HFFc6 (cell line): ENCODE measurements at places on chromosomes 3 and 15. TPM values are rescaled to one million over a fixed set of nuclear protein-coding genes. Genes with fewer than 3 reads are reported as not detected.

DNA sequence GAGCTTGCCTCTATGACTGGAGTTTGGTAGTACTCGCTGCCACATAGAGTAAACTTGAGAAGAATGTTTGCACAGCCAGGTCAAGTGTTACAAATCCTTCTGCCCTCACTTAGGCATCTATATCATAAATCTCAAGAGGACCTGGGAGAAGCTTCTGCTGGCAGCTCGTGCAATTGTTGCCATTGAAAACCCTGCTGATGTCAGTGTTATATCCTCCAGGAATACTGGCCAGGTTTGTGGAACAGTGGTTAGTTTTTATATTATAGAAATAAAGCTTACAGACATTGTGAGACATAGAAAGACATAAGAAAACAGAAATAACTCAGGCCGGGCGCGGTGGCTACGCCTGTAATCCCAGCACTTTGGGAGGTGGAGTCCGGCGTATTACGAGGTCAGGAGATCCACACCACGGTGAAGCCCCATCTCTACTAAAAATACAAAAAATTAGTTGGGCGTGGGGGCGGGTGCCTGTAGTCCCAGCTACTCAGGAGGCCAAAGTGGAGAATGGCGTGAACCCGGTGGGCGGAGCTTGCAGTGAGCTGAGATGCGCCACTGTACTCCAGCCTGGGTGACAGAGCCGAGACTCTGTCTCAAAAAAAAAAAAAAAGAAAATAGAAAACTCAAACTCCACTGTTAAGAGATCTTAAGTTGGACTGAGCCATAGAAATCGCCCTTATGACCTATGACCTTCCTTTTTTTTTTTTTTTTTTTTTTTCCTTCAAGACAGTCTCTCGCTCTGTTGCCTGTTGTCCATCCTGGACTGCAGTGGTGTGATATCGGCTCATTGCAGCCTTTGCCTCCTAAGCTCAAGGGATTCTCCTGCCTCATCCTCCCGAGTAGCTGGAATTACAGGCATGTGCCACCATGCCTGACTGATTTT lies 2.2 kb downstream of the RPSA start:
- H3K27me3 ChIP-seq: peaks cover 10% of the 10 kb centered on the region
- peaks cover 71% of the 10 kb centered on the region for H3K4me1 ChIP-seq
- peak overlapping the region; percentile 97; the same call in 1 of the 2 replicates for H3K27ac ChIP-seq

- no peak overlapping the region for H3K27ac ChIP-seq
- H3K27me3 ChIP-seq: peaks cover 10% of the 10 kb centered on the region
- H3K4me3 ChIP-seq: no peak overlapping the region
- peaks cover 9% of the 10 kb centered on the region; the same call in 1 of the 2 replicates for H3K4me1 ChIP-seq
- H3K36me3 ChIP-seq: no peaks in the 10 kb centered on the region
These were observed 6.2 kb downstream of the ALPK3 start for GRCh38 chr15:84823282-84823878.

ZNF502 gene
- 0.16 to 0.66 TPM (median 0.26 TPM) in 3 replicates for total RNA-seq

IQCF5 gene
- total RNA-seq: not detected in 2 replicates

GRCh38 chr3:38036906-38037305 lies 2.1 kb upstream of the DLEC1 start:
- no peak overlapping the region for H3K27ac ChIP-seq
- peaks cover 7% of the 10 kb centered on the region; the same call in 1 of the 2 replicates for H3K27me3 ChIP-seq
- DNase-seq: no peak
- peaks cover 22% of the 10 kb centered on the region for H3K4me1 ChIP-seq

- H3K27me3 ChIP-seq: peaks cover 4% of the 10 kb centered on the region; the same call in 1 of the 2 replicates
- H3K4me1 ChIP-seq: peaks cover 10% of the 10 kb centered on the region
- no peak for DNase-seq
These were observed 60.6 kb upstream of the PLCL2 start for GRCh38 chr3:16824081-16824696.

REC114 gene
- not detected in 2 replicates for total RNA-seq

CAMK2N2 gene
- total RNA-seq: 2.7 to 5.2 TPM (median 4.9 TPM) in 3 replicates

DNA sequence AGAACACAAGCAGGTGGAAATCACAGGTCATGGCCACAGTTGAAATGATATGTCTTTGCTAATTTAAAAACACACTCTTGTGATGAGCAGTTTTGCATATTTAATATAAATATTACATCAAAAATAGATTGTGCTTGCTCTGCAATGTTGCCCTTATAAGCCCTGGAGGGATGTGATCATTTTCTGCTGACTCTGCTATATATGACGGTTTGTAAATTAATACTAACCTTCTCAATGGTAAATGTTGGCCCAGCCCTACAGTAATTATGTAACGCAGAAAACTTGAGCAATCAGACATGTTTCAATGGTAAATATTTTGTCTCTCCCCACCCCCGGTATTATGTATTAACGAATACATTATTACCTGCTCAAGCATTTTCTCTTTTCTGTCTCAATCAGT lies 359.5 kb upstream of the CNTN6 start:
- H3K36me3 ChIP-seq: peaks cover 4% of the 10 kb centered on the region
- H3K4me3 ChIP-seq: no peak overlapping the region
- H3K4me1 ChIP-seq: no peaks in the 10 kb centered on the region
- H3K27me3 ChIP-seq: no peaks in the 10 kb centered on the region; the same call in 1 of the 2 replicates

CCR8 gene
- not detected in 2 replicates for total RNA-seq

DNA sequence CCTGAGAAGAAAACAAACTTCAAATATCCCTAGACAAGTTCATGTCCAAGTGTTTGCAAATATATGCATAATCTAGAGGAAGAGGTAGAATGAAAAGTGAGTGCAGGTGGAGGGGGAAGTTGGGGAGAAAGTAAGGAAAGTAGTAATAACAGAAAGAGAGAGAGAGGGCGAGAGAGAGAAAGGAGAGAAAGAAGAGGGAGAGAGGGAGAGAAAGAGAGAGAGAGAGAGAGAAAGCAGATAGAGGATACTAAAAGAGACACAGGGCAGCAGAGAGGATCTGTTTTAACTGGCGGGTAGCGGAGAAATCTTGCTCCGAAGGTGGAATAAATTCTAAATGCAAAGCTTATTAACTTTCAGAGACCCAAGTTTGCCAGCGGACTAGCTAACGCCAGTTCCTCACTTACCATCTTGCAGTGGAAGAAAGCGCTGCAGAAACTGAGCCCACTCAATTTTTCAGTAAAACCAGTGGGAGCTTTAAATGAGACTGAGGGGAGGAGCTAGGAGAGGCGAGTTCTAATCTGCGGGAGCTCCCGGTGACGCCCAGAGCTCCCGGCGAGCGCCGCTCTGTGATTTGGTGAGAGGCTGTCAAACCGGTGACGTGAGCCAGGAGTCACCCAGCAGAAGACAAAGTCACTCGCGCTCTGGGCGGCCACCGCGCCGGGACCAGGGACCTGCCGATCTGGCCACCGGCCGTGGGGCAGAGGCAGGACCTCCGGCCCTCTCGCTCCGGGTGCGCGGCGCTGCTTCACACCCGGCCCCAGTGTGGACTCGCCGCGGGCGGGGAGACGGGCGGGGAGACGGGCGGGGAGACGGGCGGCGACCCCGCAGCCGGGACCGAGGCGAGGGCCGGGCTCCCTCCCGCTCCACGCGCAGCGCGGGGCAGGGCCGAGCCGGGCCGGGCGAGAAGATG lies at the start of gene GMNC:
Gene GMNC, minus strand, starts transcription at position 486 of the 910 bp plus-strand sequence. Its CDS starts 79 bp downstream, at position 407.
- DNase-seq: peak; percentile 66
- peak within 1 kb of the TSS; percentile 38 for H3K27ac ChIP-seq
- H3K27me3 ChIP-seq: peaks cover 6% of the 10 kb centered on the region; the same call in 1 of the 2 replicates
- H3K36me3 ChIP-seq: no peaks in the 10 kb centered on the region
- peak within 1 kb of the TSS; percentile 89 for H3K4me3 ChIP-seq

DUOXA2 gene
- total RNA-seq: not detected in 3 replicates

NR2F2 gene
- 120 and 160 TPM in 2 replicates for total RNA-seq

- peaks cover 51% of the 10 kb centered on the region for H3K36me3 ChIP-seq
- H3K4me1 ChIP-seq: peaks cover 21% of the 10 kb centered on the region
- peak; percentile 11 for DNase-seq
- no peaks in the 10 kb centered on the region; the same call in 1 of the 2 replicates for H3K27me3 ChIP-seq
- H3K4me3 ChIP-seq: no peak overlapping the region; the same call in 1 of the 2 replicates
These were observed 70.6 kb downstream of the AP4E1 start for GRCh38 chr15:50979041-50979440.

GRCh38 chr3:146218880-146219866 lies 31.7 kb downstream of the PLSCR4 start:
- H3K27ac ChIP-seq: no peak overlapping the region
- H3K36me3 ChIP-seq: 0 out of 2 replicates have a peak, but pooled peaks cover 5% of the 10 kb centered on the region
- H3K4me3 ChIP-seq: no peak overlapping the region
- no peak for DNase-seq

GRCh38 chr3:36397841-36398240 lies 17.5 kb downstream of the STAC start:
- no peaks in the 10 kb centered on the region; the same call in 1 of the 2 replicates for H3K36me3 ChIP-seq
- no peak for DNase-seq
- H3K27ac ChIP-seq: no peak overlapping the region
- no peak overlapping the region for H3K4me3 ChIP-seq
- H3K27me3 ChIP-seq: peaks cover 1% of the 10 kb centered on the region; the same call in 1 of the 2 replicates

DNA sequence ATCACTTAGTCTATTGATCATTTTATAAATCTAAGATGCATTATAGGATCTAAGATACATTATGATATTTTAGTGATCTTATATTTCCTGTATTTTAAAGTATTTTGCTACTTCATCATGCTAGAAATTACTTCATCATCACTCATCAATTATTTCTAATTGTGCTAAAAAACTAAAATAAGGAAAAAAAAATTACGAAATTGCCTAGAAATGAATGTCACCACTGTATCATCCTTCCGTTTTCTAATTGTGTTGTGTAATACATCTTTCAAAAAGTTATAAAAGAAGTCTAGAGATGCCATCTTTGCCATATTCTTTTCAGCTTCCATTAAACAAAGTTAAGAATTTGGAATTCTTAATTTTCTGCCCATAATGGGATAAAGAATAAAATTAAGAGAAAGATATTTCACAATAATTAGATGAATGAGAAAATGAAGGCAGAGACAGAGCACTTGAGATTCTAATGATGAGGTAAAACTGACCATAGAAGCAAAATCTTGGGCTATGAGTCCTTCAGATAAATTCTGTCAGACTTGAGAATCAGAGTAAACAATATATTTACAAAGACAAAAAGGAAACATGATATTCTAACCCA lies 48.8 kb downstream of the ALDH1A2 start:
- no peak for DNase-seq
- peaks cover 9% of the 10 kb centered on the region; the same call in 1 of the 2 replicates for H3K4me1 ChIP-seq
- no peaks in the 10 kb centered on the region for H3K36me3 ChIP-seq
- H3K27ac ChIP-seq: no peak overlapping the region
- H3K4me3 ChIP-seq: no peak overlapping the region

TEX55 gene
- total RNA-seq: not detected in 3 replicates

TEX9 gene
- total RNA-seq: 1.00 and 1.7 TPM in 2 replicates

GRCh38 chr3:31962801-31963205 lies 18.3 kb downstream of the OSBPL10 start:
- peaks cover 52% of the 10 kb centered on the region for H3K4me1 ChIP-seq
- DNase-seq: no peak
- no peak overlapping the region for H3K27ac ChIP-seq
- no peak overlapping the region for H3K4me3 ChIP-seq
- H3K27me3 ChIP-seq: peaks cover 3% of the 10 kb centered on the region
- no peaks in the 10 kb centered on the region for H3K36me3 ChIP-seq

FBXW12 gene
- not detected in 3 replicates for total RNA-seq

DNA sequence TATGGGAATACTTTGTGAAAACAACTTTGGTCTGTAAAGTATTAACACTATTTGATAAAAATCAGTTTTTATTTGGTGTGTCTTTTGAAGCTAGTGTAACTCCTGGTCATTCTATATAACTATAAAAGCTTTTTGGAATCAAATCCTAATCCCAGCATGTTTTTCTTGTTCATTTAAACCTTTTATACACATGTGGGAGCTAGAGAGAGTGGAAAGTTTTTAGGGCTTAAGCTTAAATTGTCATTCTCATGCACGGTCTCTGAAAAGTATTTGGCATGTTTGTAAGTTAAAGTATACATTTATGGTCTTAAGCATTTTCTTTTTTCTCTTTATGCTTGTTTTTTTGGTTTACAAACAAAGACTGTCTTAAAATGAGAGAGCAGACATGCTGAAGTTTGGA lies 83.4 kb upstream of the RARB start:
- no peak overlapping the region for H3K4me3 ChIP-seq
- no peak overlapping the region for H3K27ac ChIP-seq
- no peak for DNase-seq
- H3K4me1 ChIP-seq: no peaks in the 10 kb centered on the region; the same call in 1 of the 2 replicates
- H3K36me3 ChIP-seq: no peaks in the 10 kb centered on the region

DNA sequence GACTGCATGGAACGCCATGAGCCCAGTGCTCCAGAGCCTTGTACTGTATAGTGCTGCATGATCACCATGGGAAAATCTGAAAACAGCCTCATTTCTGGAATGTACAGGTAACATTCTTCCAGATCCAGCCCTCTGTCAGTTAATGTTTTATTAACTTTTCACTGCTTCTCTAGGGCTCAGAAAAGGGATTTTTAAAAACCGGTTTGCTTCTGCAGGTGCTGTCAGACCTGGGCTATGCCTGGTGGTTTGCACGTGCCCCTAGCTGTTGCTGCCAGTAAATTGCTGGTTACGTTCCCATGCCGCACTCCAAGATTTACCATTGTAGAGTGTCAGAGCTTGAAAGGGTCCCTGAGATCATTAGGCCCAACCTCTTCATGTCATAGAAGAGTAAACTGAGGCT lies 9.0 kb downstream of the SNAPC5 start:
- no peak overlapping the region for H3K4me3 ChIP-seq
- H3K27ac ChIP-seq: no peak overlapping the region

DNA sequence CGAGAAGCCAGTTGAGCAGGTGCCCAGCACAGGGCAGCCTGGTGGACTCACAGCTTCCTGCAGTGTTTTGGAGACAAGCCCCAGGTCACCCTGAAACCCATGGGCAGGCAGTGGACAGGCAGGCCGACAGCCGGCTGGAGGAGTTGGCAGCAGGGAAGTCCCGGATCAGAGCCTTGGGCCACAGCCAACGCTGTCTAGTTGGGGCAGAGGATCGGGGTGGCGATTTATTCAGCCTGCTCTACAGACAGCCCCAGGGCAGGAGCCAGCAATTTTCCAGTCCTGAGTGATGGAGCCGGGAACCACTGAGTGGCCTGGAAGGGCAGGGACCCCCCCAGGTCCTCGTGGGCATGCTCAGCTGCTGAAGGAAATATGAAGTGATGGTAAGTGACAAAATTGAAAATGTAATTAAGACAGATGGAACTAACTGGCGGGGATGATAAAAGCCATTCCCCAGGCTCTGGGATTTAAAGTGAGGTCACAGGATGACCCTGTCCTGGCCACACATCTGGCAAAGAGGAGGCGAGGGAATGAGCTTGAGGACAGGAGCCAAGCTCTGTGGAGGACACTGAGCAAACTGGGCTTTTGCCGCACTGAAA lies 34.4 kb upstream of the TBC1D21 start:
- no peaks in the 10 kb centered on the region for H3K36me3 ChIP-seq
- no peak for DNase-seq
- H3K4me3 ChIP-seq: no peak overlapping the region
- no peak overlapping the region for H3K27ac ChIP-seq
- H3K27me3 ChIP-seq: peaks cover 59% of the 10 kb centered on the region

MST1R gene
- 0.59 to 0.87 TPM (median 0.77 TPM) in 3 replicates for total RNA-seq

A4GNT gene
- not detected in 3 replicates for total RNA-seq

DNA sequence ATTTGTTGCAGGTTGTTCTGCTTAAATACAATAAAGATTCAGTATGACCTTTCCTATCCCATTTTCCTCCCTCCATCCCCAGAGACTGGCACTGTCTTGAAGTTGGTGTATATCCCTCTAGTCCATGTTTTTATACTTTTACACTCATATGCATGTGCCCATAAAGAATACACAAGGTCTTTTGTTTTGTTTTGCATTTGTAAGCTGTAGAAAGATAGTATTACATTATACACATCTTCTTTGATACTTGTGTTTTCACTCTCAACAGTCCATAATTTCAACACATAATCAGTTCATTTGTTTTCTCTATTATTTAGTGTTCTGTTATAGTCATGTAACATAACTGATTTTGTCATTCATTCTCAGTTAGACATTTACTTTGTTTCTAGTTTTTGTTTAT lies 88.7 kb upstream of the AADACL2 start:
- peaks cover 5% of the 10 kb centered on the region for H3K27me3 ChIP-seq
- no peak overlapping the region for H3K27ac ChIP-seq
- H3K36me3 ChIP-seq: no peaks in the 10 kb centered on the region
- no peak for DNase-seq
- H3K4me1 ChIP-seq: no peaks in the 10 kb centered on the region
- no peak overlapping the region for H3K4me3 ChIP-seq
